Neural progenitor cell (in vitro differentiated cells): ENCODE measurements at places on chromosomes 6 and 20. TPM values are rescaled to one million over a fixed set of nuclear protein-coding genes. Genes with fewer than 3 reads are reported as not detected.

TMC2 gene
- total RNA-seq = not detected in 2 replicates

HLA-DMB gene
- 4.3 and 4.5 TPM in 2 replicates for total RNA-seq

ULBP2 gene
- not detected in 2 replicates for total RNA-seq

CDC5L gene
- 37.9 and 53.6 TPM in 2 replicates for total RNA-seq

SRC gene
- 15.4 and 47.4 TPM in 2 replicates for total RNA-seq

ENPP5 gene
- total RNA-seq = 9.1 and 23.7 TPM in 2 replicates

GTSF1L gene
- not detected in 2 replicates for total RNA-seq

PAX1 gene
- not detected in 2 replicates for total RNA-seq

HLA-G gene
- not detected in 2 replicates for total RNA-seq

LY6G5B gene
- total RNA-seq = 2.8 and 8.6 TPM in 2 replicates

ASIP gene
- total RNA-seq = not detected in 2 replicates

NDUFAF5 gene
- 16.9 and 29.3 TPM in 2 replicates for total RNA-seq

KCNK16 gene
- not detected in 2 replicates for total RNA-seq

ZNF512B gene
- 2.9 and 11.4 TPM in 2 replicates for total RNA-seq

TTBK1 gene
- total RNA-seq = 1.7 and 3.2 TPM in 2 replicates

TAGAP gene
- total RNA-seq = not detected in 2 replicates

SLC17A1 gene
- total RNA-seq = not detected in 2 replicates

- no peaks in the 10 kb centered on the region for H3K4me1 ChIP-seq
- no peak overlapping the region for H3K27ac ChIP-seq
- H3K4me3 ChIP-seq = no peak overlapping the region
- no peaks in the 10 kb centered on the region for H3K36me3 ChIP-seq
- H3K27me3 ChIP-seq = no peaks in the 10 kb centered on the region
Observed at GRCh38 chr6:1254326-1254725, 57.6 kb upstream of the FOXQ1 start.

DNA sequence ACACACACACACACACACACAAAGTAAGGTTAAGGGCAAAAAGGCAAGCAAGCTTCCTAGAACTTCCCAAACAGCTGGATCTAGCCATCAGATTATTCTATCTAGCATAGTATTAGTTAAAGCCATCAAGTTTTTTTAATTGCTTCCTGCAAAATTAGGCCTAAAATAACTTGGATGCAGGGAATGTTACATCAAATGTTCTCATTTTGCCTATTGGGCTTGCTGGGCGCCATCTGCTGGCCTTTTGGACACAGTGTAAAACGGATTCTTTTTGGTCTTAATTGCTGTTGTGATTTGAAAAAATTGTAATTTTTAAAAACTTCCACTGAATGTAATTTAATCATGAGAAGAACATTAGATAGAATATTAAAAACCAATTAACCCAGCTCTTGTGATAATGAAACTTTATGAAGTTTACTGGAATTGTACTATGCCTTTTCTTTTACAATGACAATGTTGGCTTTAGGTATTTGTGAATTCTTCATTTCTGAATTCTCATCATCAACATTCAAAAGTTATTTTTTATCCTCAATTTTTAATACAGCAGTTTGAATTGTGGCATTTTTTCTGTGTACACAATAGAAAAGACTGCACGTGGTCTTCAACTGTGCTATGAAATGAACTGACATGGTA, 6.8 kb downstream of the MKKS start:
- DNase-seq = peak; percentile 61
- peaks cover 21% of the 10 kb centered on the region for H3K4me1 ChIP-seq
- no peak overlapping the region for H3K27ac ChIP-seq
- H3K36me3 ChIP-seq = no peaks in the 10 kb centered on the region
- no peaks in the 10 kb centered on the region for H3K27me3 ChIP-seq

- H3K27ac ChIP-seq = no peak overlapping the region
- H3K4me3 ChIP-seq = no peak overlapping the region
- H3K27me3 ChIP-seq = no peaks in the 10 kb centered on the region
- peaks cover 19% of the 10 kb centered on the region for H3K4me1 ChIP-seq
- H3K36me3 ChIP-seq = no peaks in the 10 kb centered on the region
- peak; percentile 53 for DNase-seq
Observed at GRCh38 chr6:36244641-36245280, 25.1 kb upstream of the PNPLA1 start.

GRCh38 chr6:27836141-27836782, 75.9 kb downstream of the OR2B2 start:
- no peak for DNase-seq
- H3K4me1 ChIP-seq = peaks cover 33% of the 10 kb centered on the region
- H3K4me3 ChIP-seq = peak overlapping the region; percentile 81
- H3K27me3 ChIP-seq = no peaks in the 10 kb centered on the region
- peak overlapping the region; percentile 98 for H3K27ac ChIP-seq

DNA sequence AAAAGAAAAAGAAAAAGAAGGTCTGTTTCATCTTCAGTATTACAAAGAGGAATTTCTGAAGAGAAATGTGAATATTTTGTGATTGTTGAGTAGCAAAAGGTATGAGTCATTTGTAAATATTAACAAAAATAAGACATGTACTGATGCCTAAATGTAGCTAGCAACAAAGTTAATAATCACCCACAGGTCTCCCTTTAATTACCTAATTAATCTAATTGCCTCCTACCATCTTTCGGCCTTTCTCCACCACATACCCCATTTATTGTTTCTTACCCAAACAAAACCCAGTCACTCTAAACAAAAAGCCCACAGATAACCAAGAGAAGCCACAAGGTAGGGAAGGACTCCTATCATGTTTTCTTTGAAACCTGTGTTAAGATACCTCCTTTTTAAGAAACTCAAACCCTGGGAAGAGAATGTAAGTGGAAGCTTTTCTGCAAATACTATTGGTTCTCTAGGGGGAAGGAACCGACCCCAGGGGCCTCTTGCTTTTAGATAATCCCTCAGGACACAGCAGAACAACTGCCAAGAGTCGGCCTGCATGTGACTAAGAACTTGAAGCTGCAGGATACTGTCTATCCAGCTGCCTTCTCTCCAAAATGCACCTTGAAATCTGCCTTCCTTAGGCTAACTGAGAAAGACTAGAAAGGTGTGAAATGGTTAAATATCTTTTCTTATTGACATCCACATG, 16.1 kb upstream of the STK38 start:
- no peaks in the 10 kb centered on the region for H3K36me3 ChIP-seq
- peak; percentile 23 for DNase-seq
- no peak overlapping the region for H3K27ac ChIP-seq
- H3K27me3 ChIP-seq = no peaks in the 10 kb centered on the region
- H3K4me3 ChIP-seq = no peak overlapping the region
- no peaks in the 10 kb centered on the region for H3K4me1 ChIP-seq

- peak; percentile 17 for DNase-seq
- no peak overlapping the region for H3K27ac ChIP-seq
- H3K4me3 ChIP-seq = no peak overlapping the region
- no peaks in the 10 kb centered on the region for H3K4me1 ChIP-seq
Observed at GRCh38 chr20:24783631-24784492, 165.2 kb upstream of the CST7 start.

DNA sequence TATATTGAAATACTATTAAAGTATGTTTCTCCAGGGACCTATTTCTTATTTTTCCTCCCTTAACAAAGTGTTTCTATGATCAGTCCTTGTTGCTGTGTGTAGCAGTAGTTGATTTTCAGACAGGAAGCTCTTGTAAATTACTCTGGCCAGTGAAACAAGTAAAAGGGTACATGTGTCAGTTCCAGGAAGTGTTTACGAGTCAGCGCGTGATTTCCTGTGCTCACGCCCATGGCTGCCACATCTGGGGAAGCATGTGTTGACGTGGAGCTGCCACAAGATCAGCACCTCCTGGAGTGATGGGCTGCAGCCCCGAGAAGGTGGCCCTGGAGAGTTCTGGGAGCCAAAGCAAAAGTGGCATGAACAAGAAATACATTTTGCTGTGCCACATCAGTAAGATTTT, 38.6 kb upstream of the GGTLC1 start:
- no peak overlapping the region for H3K4me3 ChIP-seq
- no peaks in the 10 kb centered on the region for H3K4me1 ChIP-seq
- no peak for DNase-seq
- H3K27me3 ChIP-seq = no peaks in the 10 kb centered on the region
- H3K36me3 ChIP-seq = no peaks in the 10 kb centered on the region
- no peak overlapping the region for H3K27ac ChIP-seq

DNA sequence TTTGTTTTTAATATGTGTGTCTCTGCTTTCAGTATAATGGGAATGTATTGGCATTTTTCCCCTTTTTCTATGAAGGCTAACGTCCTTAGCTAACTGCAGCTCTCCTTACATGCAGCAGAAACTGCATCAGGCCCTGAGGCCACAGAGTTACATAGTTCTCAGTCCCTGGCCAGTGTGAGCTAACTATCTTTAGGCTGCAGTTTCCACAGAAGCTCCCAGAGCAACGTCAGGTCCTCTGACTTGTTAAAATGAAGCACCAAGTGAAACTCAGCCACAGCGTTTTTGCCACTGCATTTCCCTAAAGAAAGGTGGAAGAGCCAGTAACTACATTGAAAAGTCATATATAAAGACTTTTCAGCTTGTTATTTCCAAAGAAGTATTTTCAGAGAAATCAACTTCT, 244.7 kb downstream of the CBLN4 start:
- no peak overlapping the region for H3K27ac ChIP-seq
- no peak overlapping the region for H3K4me3 ChIP-seq
- no peak for DNase-seq
- no peaks in the 10 kb centered on the region for H3K27me3 ChIP-seq

- H3K27me3 ChIP-seq = no peaks in the 10 kb centered on the region
- no peak overlapping the region for H3K27ac ChIP-seq
- H3K4me1 ChIP-seq = no peaks in the 10 kb centered on the region
- no peak overlapping the region for H3K4me3 ChIP-seq
- no peaks in the 10 kb centered on the region for H3K36me3 ChIP-seq
Observed at GRCh38 chr6:7234547-7234946, 78.5 kb downstream of the SSR1 start.

DNA sequence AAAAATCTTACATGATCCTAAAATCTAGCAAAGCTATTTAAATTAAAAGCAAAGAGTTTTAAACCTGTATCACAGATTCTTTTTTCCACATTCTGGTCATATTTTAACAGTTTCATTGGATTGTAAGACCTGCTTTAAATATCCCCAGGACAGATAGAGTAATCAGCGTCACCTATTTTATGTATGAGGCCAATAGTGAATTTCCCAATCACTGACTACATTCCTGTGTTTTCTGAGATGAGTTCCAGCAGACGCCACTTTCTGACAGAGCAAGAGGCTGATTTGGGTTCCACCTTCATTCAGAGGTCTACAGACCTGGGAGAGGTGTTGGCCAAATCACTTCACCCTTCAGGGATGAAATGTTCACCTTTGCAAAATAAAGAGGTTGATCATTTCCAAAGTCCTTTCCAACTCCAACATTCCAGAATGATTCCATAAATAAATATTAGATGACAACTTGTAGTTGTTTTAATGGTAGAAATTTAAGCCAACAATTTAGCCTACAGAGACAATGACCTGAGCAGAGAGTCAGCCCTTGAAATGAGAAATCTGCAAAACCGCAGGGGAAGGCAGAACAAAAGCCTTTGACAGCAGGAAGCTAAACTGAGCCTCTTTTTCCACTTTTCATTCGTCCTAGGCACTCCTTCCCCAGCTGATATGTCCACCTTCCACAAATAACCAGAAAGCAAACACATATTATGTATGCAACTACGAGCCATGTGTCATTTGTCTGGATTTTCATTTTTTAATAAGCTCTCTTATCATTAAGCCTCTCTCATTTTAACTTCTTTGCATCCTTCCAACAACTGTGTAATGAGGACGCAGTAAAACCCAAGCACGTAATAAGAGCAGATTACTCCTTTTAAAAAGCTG, 105.2 kb downstream of the TFAP2A start:
- DNase-seq = peak; percentile 48
- no peaks in the 10 kb centered on the region for H3K36me3 ChIP-seq
- no peak overlapping the region for H3K4me3 ChIP-seq
- no peak overlapping the region for H3K27ac ChIP-seq

DNA sequence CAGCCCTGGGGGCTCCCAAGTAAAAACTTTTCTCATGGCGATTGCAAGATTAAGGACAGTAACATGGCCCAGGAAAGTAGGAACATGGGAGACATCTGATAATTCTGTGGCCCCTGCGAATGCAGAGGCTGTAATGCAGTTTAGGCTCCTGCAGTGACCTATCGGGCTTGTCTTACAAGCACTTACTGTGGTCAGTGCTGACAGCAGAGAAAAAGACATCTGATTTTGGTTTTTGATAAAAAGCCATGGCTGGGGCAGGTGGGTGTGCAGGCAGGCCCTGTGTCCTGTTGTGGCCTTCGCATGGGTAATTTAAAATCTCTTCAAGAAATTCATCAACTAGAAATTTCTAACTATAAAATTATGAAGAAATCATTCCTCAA, 19.3 kb upstream of the CCN6 start:
- no peak overlapping the region for H3K27ac ChIP-seq
- H3K36me3 ChIP-seq = no peaks in the 10 kb centered on the region
- DNase-seq = no peak
- no peak overlapping the region for H3K4me3 ChIP-seq
- no peaks in the 10 kb centered on the region for H3K4me1 ChIP-seq

GRCh38 chr6:90293319-90293953, 3.2 kb downstream of the BACH2 start:
- peaks cover 37% of the 10 kb centered on the region for H3K4me1 ChIP-seq
- H3K27me3 ChIP-seq = peaks cover 34% of the 10 kb centered on the region
- no peaks in the 10 kb centered on the region for H3K36me3 ChIP-seq
- no peak overlapping the region for H3K27ac ChIP-seq

DNA sequence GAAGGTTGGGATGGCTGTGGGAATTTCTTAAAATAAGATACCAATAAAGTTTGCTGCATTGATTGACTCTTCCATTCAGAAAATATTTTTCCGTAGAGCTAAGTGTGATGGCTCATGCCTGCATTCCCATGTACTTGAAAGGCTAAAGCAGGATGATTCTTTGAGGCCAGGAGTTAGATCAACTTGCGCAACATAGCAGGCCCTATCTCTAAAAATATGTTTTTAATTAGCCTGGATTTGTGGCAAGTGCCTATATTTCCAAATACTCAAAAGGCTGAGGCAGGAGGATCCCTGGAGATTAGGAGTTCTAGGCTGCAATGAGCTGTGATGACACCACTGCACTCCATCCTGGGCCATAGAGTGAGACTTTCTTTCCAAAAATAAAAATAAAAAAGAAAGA, 431.2 kb upstream of the PTCHD4 start:
- DNase-seq = no peak
- no peaks in the 10 kb centered on the region for H3K36me3 ChIP-seq
- no peaks in the 10 kb centered on the region for H3K27me3 ChIP-seq
- no peak overlapping the region for H3K27ac ChIP-seq

DNA sequence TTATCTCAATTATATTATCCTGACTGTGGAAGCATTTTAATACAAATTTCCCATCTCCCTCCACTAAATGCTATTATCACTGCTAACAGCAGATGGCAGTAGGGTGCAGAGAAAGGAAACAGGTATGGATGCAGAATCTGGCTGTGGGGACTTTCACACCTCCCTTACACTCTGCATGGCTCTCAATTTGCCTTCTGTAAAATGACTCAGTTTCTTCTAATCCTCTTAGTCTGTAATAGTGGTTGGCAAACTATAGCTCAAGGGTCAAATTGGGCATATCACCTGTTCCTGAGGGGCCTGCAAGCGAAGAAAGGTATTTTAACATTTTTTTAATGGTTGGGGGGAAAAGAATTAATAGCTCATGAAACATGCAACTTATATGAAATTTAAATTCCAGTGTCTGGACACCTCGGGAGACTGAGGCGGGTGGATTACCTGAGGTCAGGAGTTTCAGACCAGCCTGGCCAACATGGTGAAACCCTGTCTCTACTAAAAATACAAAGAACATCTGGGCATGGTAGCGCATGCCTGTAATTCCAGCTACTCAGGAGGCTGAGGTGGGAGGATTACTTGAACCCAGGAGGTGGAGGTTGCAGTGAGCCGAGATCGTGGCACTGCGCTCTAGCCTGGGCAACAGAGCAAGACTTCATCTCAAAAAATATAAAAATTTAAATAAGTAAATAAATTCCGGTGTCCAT, 83.5 kb downstream of the ZMYND8 start:
- no peak overlapping the region for H3K4me3 ChIP-seq
- no peaks in the 10 kb centered on the region for H3K4me1 ChIP-seq
- no peak overlapping the region for H3K27ac ChIP-seq
- no peaks in the 10 kb centered on the region for H3K27me3 ChIP-seq
- no peaks in the 10 kb centered on the region for H3K36me3 ChIP-seq
- DNase-seq = peak; percentile 70
